CD4-positive, alpha-beta T cell (primary cell): ENCODE measurements at places on chromosomes 5 and 9.
A peak's percentile ranks its signal among the peaks of the same experiment; 100 is the strongest.

DNA sequence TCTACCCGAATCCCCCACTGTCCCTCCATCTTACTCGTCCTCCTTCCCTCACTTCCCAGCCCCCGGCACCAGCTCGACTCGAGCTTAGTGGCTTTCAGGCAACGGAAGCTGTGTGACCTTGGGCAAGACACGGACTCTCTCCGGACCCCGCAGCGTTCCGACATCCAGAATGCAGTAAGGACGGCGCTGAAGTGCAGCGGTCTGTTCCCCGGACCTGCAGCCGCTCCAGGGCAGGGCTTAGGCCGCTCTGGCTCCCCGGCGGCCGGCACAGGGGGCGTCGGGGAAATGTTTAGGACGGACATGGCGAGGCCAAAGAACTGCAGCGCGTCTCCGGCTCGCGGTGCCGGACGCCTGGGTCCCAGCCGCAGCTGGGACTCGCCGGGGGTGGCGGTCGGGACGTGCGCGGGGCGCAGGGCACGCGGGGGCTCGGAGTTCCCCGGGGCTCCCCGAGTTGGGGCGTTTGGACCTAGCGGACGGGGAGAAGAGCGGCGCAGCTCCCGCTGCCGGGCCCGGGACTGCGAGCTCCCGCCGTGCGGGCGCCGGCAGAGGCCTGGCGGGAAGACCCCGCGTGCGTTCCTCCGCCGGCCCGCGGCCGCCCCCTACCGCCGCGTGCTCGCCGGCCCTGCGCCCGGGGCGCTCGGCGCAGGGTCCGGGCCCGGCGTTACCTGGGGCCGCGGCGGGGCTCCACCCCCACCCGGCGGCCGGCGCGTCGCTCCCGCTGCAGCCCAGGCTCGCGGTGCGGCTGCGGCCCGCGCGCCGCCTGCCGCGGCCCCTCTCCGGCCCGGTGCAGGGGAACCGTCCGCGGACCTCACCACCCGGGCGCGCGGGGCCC lies 5.6 kb upstream of the RNF44 start:
- peak; percentile 42 for DNase-seq

GRCh38 chr5:122473138-122473843 lies 161.3 kb downstream of the SNCAIP start:
- DNase-seq = no peak

DNA sequence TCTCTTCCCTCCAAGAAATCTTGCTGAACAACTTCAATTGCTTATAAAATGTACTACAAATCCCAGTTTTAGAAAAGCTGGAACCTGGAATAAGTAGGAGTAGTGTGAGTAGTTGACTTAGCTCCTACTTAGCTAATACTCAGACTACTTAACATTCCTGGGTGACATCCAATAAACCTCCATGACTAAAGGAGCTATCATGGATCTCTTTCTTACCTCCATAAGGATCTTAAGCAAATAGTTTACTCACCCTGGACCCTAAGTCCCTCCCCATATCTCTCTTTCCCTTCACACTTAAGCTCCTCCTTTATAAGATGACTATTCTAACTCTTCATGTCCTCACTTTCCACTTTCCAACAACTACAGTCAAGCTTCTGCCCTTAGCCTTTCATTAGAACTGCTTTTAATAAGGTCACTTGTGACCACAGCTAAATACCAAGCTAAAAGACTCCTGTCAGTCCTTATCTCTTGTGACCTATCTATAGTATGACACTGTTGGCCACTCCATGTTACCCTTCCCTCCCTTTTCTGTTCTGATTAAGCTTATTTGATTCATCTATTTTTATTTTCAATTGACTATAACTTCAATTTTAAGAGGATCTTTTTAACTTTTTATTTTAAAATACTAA lies 194.9 kb downstream of the RFX3 start:
- DNase-seq = no peak

- DNase-seq = no peak
These were observed 9.8 kb downstream of the PDLIM4 start for GRCh38 chr5:132267166-132267739.

GRCh38 chr5:135040333-135041144 lies 6.5 kb upstream of the PITX1 start:
- DNase-seq = no peak

DNA sequence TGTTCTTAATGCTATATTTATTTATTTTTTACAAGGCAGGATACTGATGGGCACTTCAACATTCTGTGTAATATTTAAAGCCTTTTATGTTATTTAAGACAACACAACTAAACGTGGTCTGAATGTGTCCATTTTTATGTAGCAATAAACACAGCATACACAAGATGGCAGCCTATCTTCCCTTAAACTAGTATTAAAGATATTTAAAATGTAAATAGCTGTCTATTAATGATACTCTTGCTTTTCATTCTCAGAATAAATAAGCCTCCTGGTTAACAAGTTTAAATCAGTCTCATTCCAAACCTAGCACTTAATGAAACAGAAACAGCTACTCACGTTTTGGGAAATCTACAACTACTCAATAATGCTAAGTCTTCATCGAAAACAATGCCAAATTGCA lies 315.7 kb downstream of the MCTP1 start:
- no peak for DNase-seq

DNA sequence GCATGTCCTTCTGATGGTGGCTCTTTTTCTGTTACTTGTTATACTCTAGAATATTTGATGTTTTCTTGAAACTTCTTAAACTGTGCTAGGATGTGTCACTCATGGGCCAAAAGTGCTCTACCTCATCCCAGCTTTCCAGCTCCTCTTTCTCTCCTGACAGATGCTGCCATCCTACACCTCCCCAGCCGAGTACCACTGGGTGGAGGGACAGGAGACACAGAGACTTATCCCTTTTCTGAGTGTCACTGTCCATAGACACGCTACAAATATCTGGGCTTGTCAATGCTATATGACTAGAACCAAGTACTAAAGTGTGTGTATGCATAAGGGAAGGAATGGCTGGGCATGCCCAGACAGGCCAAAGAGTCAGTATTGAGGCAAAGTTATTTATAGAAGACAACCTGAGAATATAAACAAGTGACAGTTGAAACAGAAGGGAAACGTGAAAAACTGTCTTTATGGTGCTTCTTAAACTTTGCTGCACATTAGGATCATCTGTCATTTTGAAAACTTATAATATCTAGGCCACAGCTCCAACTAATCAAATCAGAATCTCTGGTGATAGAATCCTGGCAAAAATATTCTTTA lies 188.0 kb downstream of the CARTPT start:
- DNase-seq = no peak

GRCh38 chr9:4318741-4319140 lies 18.9 kb upstream of the GLIS3 start:
- no peak for DNase-seq

GRCh38 chr5:73444499-73445438 lies 3.8 kb downstream of the FOXD1 start:
- DNase-seq = no peak

DNA sequence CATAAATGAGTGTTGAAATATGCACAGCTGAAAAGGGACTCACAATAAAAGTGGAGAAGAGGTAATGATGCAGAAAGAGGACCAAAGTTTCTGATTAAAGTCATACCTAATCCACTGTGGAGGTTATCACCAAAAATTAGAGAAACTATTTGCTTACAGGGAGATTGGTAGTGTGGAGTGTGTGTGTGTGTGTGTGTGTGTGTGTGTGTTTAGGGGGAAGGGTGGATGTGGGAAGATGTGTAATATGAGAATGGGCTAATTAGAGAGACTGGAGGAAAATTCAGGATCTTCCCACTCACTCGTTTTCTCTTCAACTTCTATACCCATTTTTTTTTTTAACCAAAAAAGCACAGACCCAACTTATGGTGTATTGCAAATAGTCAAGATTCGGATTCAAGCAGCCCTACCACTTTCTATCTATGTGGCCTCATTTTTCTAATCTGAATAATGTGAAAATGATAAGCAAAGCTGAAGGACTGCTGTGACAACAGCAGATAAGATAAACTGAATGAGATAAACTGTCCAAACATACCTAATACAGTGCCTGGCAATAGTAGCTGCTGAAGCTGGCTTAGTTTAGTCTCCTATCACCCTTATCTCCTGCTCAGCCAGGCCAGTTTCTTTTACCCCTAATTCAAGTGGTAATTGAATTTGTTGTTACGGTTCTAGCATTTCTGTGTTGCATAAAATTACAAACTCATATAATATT lies 501.1 kb downstream of the KDM4C start:
- DNase-seq = no peak

GRCh38 chr9:18114559-18115475 lies 359.1 kb upstream of the ADAMTSL1 start:
- DNase-seq = no peak

DNA sequence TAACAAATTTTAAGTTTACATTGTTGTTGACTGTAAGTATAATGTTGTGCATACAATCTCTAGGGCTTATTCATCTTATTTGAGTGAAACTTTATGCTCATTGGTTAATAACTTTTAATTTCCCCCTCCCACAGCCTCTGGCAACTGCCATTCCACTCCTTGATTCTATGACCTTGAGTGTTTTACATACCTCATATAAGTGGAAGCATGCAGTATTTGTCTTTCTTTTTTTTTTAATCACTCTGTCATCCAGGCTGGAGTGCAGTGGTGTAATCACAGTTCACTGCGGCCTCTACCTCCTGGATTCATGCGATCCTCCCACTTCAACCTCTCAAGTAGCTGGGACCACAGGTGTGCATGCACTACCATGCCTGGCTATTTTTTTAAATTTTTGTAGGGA lies 83.9 kb downstream of the KCTD16 start:
- DNase-seq = no peak

- no peak for DNase-seq
These were observed 2.3 kb downstream of the DNLZ start for GRCh38 chr9:136361047-136361753.

GRCh38 chr5:342501-343460 lies 21.3 kb downstream of the AHRR start:
- no peak for DNase-seq

- DNase-seq = no peak
These were observed 2.1 kb downstream of the ECSCR start for GRCh38 chr5:139460455-139460854.

- no peak for DNase-seq
These were observed 440.9 kb downstream of the DIRAS2 start for GRCh38 chr9:90201766-90202165.

DNA sequence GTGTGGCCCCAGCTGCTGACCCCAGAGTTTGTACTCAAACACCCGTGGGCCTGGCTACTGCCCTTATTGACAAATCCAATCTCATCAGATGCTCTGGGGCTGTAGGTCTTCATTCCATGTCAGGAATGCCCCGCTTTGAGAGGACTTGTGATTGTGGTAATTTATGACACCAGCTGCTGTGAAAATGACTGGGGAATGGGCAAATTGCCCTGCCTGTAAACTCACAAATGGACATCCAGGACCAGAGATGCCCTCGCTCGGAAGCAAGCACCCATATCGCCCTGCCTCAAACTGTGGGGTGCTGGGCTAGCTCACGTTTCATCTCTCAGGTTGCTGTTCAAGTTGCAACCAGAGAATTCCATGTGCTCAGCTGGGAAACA lies 225.9 kb upstream of the MAP3K1 start:
- DNase-seq = no peak

DNA sequence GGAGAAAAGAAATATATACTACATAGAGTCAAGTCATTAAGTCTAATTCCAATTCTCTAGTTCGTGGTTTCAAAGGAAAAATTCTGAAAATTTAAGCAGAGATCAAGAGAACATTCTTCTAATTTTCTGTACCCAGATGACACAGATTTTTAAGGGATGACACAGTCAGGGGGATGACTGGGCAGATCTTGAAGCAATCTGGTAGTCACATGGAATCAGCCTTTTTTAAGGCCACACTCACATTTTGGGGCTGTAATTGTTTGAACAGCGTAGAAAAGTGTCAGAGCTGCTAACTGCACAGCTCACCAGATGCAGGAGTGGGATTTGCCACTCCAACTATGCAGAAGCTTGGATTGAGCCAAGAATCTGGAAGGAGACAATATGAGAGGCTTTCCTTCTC lies 20.4 kb downstream of the PDE4D start:
- no peak for DNase-seq

- DNase-seq = no peak
These were observed 52.6 kb downstream of the ENC1 start for GRCh38 chr5:74587890-74588289.

- no peak for DNase-seq
These were observed 155.7 kb upstream of the FBN2 start for GRCh38 chr5:128693764-128694163.

DNA sequence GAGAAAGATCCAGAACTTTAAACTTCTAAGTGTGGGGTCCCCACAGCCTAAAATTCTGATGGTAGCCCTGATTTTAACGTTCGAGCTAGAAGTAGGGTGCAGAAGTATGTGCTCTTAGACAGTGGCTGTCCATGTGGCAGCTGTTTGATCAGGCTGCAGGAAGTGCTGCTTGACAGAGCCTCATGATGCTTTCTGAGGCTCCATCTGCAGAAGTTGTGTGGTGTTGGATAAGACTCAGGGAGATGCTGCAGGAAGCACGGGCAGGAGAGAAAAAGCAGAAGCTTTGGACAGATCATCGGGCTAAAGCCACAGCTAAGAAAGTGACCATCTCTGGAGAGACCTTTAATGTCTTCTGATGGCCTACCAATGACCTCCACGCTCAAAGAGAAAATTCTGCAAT lies 8.1 kb downstream of the MTMR12 start:
- no peak for DNase-seq

DNA sequence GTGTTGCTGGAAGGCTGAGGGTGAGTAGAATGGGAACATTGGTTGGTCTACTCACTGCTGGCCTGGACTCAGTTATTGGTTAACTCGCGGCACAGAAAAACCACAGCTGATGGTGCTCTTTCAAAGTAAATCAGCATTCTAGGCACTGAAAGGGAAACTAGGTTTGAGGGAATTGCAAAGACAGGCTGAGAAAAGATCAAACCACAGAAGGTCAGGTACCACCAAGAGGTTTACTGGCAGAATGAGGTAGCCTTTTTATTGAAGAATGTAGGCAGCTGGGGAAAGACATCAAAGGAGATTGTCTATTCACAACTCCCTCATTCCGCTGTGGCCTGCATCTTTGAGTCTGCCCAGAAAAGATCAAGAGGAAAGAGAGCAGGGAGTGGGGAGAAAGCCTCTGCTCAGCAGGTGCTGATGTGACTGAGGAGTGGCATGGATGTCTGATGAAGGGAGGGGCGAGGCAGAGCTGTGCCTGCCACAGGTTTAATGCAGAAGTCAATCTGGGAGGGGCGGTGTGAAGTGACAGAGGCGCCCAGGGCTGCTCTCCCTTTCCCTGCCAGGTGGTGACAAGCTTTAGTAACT lies 255.5 kb downstream of the MAN2A1 start:
- DNase-seq = peak; percentile 4

DNA sequence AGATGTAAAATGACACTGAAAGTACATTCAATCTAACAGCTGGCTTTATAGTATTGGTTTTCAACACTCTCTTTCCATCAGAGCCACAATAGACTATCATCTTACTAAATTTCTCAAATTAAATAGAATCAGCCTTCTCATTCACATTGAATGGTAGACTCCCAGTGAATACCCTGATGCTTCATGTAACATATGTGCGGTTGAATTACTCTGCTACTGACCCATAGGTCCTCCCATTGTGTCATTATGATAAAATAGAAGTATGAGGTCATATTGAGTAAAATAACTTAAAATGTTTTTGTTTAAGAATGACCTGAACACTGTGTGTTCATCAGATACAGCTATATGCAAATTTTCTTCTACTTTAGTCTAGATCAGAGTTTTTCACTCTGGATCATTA lies 75.9 kb upstream of the ADAMTSL1 start:
- no peak for DNase-seq
